ENCODE measurements at places on chromosomes 13 and 19.

DNA sequence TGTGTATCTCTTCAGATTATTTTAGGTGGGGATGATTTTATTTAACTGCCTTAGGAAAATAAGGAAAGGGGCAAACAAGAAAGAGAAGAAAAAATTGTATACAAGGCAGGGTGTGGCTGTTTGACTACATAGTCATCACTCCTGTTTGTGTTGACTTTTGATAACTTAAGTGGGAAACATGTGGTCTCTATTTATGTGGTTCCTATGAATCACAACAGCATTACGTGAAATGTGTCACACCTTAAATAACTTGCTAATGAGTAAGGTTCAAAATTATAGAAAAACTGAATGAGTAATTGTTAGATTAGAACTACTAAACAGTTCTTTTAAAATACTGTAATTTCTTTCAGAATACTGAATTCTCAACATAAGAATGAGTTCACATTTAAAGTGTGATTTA, 69.3 kb downstream of the LMO7 start:
- no peak for DNase-seq

- no peak for DNase-seq
Observed at GRCh38 chr19:43318796-43319314, 34.6 kb upstream of the CD177 start.

- DNase-seq = no peak
Observed at GRCh38 chr19:8366961-8367326, 3.0 kb downstream of the ANGPTL4 start.

DNA sequence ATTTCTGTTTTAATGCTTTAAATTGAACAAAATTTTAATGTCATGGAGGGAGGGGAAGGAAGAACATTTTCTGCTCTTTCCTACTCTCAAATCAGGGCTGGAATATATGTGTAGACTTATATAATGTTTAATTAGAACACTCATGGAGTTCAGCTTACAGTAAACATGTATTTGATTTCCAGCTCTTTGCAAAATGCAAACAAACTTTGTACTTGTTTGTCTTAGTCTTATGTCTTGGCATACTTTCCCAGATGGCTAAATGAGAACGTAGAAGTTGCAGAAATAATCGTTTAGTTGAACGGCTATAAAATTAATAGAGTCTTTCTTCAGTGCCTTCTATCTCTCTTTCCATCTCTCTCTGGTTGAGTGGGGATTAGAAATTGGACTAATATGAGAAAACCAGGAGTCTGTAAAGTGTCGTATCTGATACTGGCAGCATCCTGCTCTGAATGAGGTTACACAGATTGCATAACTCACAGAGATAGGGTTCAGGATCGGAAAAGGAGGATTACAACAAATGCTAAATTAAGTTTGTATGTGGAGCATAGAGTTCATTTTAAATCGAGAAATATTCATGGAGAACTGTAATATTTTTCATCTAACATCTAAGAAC, 82.3 kb downstream of the FGF9 start:
- no peak for DNase-seq

- DNase-seq = no peak
Observed at GRCh38 chr13:98313023-98313921, 136.2 kb upstream of the RNF113B start.

DNA sequence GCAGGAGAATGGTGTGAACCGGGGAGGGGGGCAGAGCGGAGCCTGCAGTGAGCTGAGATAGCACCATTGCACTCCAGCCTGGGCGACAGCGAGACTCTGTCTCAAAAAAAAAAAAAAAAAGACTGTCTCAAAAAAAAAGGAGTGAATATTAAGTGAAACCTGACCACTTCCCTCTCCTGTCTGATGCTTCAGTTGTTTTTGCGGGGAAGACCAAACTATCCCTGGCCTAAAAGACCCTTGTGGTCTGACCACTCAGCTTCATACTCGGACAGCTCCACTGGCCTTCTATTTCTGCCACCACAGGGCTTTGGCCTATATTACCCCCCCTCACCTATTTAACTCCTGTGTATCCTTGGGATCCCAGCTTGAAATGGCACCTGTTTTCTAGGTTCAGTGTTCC, 2.3 kb downstream of the CLASRP start:
- DNase-seq = no peak

GRCh38 chr13:86563308-86563707, 764.1 kb upstream of the SLITRK6 start:
- no peak for DNase-seq

GRCh38 chr19:50383001-50383851, 921 bp upstream of the POLD1 start:
- DNase-seq = no peak

GRCh38 chr13:58949646-58950045, 1214.1 kb downstream of the DIAPH3 start:
- DNase-seq = no peak

DNA sequence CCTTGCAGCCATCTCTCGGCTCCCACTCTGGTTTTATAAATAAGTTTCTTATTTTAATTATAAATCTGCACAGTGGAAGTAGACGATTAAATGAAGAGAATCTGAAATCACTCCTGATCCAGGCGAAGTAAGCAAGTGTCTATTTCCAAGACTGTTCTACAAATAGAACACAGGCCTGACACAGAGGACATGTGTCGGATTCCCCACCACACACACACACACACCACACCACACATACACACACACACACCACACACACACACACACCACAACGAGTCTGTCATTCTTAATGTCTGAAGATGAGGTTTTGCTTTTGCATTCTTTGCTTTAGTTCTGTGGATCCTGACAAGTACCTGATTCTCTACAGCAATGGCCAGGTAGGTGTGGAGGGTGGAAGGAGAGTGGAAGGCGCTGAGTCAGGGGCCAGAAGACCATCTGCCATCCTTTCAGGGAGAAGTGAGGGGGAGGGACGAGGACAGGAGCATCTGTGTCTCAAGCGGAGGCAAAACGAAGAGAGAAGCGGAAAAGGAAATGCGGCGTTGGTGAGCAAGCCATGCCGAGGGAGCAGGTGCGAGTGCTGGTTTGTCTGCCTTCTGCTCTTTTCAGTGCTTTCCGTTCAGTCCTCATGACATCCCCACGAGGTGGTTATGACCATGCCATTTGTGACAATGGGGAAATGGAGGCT, 110.2 kb downstream of the TEX26 start:
- DNase-seq = no peak

DNA sequence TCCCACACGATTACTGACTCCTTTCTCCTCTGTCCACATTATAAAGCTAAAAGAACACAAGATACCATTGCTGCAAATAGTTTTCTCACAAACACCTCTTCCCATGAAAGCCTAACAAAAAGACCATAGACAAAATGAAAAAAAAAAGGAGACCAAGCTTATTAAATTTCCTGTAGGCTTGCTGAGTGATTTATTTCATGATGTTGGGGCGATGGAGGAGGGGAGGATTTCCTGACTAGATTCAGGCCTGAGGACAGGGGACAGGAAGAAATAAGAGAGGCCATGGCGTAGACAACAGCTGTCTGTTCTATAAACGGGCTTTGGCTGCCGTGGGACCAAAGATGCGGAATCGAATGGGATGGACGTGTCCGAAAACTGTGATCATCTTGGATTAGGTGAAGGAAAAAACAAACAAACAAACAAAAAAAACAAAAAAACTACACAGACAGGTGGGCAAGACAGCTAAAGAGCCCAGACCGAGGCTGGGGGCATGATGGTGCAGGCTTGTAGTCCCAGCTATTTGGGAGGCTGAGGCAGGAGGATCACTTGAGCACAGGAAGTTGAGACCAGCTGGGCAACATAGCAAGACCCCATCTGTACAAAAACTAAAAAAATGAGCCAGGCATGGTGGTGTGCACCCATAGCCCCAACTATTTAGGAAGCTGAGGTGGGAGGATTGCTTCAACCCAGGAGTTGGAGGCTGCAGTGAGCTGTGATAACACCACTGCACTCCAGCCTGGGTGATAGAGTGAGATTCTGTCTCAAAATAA, 5.3 kb downstream of the TMPRSS9 start:
- DNase-seq = no peak

DNA sequence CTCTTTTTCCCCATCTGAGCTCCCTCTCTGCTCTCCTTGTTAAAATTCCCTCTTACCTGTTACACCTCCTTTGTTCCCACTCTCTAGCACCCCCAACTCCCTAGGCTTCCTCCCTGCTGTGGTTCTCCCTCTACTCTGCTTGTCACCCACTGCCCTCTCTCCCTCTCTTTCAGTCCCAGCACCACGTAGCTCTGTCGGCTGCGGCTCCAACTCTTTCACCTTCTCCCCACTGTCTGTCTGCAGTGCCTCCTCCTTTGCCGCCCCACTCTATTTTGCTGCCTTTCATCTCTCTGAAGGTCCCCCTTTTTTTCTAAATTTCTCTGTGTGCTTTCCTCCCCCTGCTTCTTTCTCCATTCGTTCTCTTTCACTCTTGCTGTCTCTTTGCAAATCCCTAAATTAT, 1.1 kb downstream of the ZNF836 start:
- no peak for DNase-seq

GRCh38 chr19:7636691-7637373, at the start of gene STXBP2:
Gene STXBP2 (plus strand): TSS chr19:7637110. CDS start chr19:7637150, 40 bp downstream.
- peak; percentile 86 for DNase-seq

DNA sequence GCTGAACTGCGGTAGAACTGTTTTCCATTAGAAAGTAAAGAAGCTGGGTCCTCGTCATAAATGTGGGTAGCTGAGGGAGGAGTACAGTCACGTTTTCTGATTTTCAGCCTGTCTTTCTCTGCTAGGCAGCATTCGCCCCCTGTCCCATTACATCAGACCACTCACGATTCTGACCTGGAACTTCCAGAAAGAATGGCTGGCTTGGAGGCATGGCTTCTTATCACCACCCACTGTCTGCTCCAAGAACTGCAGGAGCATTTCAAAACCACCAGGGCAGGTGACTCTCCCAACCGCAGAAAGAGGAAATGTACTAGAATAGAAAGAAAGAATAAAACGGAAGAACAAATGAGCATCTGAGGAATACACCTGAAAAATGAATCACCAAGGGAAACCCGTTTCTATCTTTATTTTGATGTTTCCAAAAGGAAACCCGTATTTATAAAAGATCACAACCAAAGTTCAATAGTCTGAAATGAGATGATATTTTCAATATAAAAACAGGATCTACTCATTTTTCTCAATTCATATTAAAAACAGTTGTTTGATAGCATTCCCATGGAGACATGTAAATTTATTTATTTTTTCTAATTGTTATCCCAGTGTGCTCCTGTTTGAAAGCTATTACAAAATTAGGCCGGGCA, 22.1 kb upstream of the POMP start:
- DNase-seq = peak; percentile 54

DNA sequence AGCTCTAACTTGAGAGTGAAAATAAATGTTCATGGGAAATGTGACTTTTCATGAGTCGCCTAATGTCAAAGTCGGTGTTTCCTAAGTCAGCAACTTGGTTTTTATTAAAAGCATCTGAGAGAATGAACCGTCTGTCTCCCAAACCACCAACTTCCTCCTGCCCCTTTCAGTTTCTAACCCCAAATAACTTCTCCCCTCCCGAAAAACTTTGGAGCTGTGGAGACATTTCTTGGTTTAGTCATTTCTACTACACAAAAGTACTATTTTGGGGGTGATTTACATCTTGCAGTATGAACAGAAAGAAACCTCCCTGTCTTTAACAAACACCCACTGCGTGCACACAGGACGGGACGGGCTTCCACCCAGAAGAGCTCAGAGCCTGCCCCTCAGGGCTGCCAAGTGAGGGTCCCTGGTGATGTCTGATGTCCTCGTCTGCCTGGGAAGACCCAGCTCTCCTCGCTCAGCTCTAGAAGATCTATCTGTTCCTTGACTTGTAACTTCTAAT, 65.0 kb downstream of the RASA3 start:
- DNase-seq = no peak

DNA sequence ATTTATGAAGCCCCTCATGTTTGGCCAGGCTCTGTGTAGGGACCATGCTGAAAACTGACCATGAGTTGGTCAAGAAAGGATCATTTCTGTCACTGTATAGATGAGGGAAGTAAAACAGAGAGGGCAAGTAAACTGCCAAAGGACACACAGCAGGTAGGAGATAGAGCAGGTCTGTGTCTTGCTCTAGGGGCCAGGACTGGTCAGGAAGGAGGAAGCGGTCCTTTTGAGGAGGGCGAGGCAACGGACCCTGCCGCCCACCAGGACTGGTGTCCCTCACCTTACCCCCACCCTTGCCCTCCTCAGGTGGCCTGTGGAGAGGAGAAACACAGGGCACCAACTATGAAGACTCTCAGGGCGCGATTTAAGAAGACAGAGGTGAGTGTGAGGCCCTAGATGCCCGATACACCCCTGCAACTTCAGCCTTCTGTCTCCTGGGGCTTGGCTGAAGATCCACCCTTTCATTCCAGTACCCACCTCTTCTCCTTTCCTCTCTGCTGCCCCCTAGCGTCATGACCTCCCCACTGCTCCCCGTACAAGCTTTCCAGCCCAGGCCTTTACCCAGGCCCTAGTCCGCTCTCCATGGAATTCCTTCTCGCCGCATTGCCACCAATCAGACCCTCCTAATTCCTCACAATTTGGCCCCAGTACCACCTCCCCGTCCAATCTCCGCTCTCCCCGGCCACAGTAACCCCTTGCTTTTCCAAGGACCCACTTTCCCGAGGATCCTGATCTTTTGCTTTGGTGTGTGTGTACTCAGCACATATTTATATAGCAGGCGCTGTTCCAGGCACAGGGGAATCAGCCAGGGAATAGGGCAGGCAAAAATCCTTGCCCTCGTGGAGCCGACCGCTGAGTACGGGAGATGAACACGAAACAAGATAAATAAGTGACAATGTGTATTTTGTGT, 3.9 kb downstream of the ANKRD24 start:
- DNase-seq = peak; percentile 75

DNA sequence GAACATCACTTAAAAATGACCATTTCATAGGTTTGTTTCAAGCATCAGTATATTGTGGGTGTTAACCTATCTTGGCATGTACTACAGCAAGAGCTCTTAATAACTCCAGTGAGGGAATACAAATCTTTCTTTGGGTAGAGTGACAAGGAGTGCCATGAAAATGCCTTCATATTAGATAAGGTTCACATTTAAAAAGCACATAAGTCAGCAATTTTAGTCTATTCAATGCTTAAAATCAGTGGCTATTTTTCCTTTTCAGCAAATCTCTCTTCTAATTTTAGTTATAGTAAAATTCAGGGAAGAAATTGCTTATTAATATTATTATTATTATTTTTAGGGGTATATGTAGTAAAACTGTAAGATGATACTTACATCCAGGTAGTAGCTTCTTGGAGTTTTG, 291.1 kb downstream of the GPC6 start:
- DNase-seq = no peak

- no peak for DNase-seq
Observed at GRCh38 chr19:54430306-54431254, 15.3 kb downstream of the TTYH1 start.

DNA sequence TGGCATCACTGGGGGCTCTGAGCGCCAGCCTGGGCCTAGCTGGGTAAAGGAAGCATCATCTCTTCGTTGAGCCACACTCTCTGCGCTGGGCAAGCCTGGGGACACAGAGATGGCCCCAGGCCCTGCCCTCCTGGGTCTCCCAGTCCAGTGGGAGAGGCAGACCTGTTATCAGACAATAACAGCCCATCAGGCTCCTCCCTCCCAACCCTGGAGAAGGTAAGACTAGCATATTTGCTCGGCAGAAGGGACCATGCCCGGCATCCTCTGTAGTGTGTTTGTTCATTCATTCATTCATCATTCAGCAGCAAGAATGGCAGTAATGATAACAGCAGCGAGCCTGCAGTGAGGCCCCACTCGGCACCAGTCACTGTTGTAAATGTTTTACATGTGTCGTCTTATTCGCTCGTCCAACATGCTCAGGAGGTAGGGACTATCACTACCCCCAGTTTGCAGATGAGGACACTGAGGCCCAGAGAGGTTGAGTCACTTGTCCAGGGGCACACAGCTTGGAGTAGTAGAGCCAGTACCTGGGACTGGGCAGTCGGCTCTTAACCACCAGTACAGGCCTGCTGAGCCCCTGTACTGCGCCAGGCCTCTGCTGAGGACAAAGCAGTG, 33.2 kb downstream of the PAK4 start:
- DNase-seq = no peak
